ENCODE measurements at places on chromosomes 5 and 9.

DNA sequence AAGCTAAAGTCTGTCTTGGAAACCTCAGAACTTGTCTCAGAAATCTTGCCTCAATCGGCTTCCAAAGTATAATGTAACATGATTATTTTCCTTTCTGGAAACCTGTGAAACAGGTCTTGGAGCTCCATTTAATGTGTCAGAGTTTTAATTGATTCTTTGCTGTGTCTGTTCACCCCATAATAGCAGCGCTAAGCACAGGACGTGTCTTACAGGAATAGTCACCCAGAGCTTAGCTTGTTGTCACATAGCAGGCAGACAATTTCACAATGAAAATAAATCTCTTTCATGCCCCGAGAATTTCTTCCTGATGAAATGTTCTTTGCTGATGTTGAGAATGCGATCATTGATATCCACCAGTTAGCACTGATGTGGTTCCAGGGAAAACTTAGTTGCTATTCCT, 40.2 kb upstream of the PTPN3 start:
- no peak for DNase-seq

- DNase-seq: no peak
Observed at GRCh38 chr5:32276173-32276853, 36.4 kb downstream of the MTMR12 start.

GRCh38 chr5:2013301-2014057, 130.8 kb upstream of the IRX4 start:
- no peak for DNase-seq

GRCh38 chr9:95606489-95607350, 89.9 kb upstream of the PTCH1 start:
- DNase-seq: no peak

- DNase-seq: no peak
Observed at GRCh38 chr9:130992682-130993032, 16.3 kb upstream of the LAMC3 start.

- peak; percentile 50 for DNase-seq
Observed at GRCh38 chr5:159050316-159051143, 49.2 kb downstream of the EBF1 start.

DNA sequence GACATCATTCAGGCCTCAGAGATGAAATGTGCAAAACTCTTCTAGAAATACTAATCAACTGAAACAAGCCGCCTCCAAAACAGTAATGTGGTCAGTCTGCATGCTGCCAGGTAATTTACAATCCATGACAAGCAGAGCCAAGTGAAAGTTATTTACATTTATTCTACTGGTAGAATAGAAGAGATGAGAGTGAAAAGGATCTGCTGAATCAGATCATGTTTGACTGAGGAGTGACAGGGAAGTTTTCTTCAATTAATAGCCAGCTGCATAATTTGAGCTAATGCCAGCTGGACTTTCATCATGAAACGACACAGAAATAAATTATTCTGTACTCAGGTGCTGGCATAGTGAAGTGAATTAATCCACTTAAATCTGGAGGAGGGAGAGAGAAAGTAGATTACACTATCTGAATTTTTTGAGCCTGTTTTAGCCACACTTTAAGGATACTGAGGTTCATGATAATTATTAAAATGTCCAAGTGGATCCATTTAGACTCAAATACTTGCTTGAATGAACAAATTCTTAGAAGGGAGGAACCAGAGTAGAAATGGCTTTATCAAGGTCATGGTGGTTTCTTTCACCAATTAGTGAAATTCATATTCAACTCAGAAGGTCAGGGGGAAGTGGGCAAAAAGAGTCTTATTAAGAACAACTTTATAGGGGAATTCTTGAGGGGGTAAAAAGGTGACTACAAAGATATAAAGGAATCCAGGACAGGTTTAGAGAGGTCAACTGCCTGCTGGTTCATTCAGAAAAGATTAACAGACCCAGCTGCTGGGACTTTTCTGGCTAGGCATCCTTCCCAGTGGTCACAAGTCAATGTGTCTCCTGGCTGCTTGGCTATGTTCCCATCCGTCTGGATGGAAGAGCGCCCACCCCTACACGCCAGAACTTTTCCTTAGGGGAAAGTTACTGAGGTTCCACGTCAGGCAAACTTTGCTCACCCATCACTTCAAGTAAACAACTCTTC, 350.4 kb downstream of the PDE4D start:
- no peak for DNase-seq

- DNase-seq: no peak
Observed at GRCh38 chr5:174325431-174325830, 279.9 kb downstream of the NSG2 start.

DNA sequence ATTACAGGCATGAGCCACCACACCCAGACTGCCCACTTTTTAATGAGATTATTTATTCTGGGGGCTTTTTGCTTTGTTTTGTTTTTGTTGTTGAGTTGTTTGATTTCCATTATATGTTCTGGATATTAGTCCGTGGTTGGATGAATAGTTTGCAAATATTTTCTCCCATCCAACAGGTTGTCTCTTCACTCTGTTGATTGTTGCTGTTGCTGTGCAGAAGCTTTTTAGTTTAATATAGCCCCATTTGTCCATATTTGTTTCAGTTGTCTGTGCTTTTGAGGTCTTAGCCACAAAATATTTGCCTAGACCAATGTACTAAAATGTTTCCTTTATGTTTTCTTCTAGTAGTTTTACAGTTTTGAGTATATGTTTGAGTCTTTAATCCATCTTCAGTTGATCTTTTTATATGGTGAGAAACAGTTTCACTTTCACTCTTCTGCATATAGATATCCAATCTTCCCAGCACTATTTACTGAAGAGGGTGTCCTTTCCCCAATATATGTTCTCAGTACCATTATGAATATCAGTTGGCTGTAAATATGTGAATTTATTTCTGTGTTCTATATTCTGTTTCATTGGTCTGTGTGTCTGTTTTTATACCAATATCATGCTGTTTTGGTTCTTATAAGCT, 30.2 kb upstream of the TBCA start:
- DNase-seq: peak; percentile 13

GRCh38 chr9:135340143-135340655, 139.4 kb upstream of the PPP1R26 start:
- DNase-seq: no peak

DNA sequence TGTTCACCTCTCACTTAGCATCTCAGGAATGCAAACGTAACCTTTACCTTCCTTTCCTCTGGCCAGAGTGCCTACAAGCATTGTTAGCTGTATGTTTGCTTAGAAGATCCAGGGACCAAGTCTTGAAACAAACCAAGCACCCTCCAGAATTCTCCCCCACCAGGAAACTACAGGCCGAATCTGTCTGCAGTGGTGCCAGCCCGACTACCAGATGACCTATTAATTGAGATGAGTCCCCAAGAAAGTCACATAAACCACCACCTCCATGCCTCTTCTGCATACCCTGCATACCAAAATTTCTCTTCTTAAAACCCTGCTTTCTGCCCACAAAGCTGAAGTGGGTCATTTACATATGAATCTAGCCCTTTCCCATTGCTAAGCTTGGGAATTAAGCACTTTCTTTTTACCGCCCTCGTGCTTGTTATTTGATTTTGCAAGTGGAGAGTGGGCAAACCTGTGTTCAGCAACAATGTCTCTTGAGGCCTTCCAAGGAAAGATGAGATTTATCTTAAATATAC, 1239.1 kb downstream of the CDH12 start:
- DNase-seq: no peak

DNA sequence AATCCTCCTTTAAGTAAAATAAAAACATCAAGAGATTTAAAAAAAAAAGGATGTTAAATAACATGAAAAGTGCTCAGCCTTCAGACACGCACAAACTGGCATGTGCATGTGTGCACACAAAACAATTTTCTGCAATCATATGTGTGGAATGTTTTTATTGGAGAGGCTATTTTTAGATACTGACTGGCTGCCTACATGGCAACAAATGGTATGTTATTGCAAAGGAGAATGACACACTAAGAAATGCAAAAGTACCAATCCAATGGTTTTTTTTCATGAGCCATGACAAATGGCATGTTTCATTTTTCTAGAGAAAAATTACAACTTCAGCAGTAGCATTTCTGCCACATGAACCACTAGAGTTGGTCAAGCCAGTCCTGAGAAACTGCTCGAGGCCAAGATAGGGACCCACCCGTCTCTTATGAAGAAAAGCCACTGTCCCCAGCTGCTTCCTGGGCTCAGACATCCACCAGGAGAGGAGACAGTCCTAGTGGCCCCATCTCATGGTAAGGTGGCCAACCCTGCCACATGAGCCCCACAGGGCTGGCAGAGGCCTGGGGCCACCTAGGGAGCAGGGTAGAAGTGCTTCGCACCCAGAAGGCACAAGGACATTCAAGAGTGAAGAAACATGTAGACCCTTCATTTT, 116.4 kb downstream of the MYO10 start:
- peak; percentile 79 for DNase-seq

DNA sequence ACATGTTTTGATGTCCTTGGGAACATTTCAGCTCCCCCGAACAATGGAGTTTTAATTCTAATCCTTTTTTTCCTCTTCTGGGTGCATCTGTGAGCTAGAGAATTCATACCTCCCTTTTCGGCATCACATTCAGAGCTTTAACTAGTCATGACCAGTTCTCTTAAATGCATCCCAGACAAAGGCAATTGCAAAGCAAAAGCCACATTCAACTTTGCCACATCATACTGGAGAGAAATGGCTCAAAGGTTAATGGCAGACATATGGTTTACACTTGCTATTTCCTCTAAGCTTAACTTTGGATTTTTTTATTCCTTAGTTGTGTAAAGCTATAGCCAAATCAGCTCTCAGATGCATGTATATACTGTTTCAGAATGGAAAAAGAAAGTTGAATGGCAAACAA, 153.3 kb downstream of the ESM1 start:
- no peak for DNase-seq

DNA sequence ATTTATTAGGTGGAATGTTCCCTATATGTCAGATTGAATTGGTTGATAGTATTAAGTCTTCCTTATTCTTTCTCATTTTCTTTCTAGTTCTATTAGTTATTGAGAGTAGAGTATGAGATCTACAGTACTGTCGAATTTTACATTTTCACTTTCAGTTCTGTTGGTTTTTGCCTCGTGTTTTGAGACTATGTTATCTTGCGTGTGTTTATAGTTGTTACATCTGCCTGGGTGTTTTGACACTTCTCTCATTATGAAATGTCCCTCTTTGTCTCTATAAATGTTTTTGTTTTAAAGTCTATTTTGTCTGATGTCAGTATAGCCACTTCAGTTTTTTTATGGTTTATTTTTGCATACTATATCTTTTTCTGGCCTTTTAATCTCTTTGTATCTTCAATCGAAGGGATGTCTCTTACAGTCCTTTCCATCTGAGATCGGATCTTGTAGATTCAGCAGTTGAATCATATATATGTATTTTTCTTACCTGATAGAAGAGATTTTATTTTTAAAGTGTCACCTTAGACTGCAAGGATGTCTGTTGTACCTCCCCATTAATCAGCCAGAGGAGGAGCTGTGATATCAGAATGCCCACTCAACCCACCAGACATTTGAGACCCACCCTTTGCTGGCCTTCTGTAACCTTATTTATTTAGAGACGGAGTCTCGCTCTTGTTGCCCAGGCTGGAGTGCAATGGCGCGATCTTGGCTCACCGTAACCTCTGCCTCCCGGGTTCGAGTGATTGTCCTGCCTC, 20.7 kb downstream of the EHMT1 start:
- DNase-seq: peak; percentile 23

GRCh38 chr9:82961504-82962125, 101.3 kb downstream of the RASEF start:
- DNase-seq: peak; percentile 75

DNA sequence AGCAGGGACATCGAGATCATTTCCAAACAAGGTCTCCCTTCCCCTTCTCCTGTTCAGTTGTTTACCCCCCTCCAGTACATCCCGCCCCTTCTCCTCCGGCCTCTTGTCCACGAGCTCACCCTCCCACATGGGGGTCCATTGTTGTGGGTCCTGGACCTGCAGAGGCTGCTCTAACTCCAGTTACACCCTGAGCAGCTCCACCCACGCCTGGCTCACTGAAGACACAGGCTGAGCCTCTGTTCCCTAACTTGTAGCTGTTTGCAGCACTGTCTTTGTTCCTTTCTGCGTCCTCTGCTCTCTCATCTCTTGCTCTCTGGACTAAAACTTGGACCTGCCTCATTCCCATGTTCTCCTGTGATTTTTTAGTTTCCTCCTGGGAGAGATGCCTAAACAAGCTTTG, 377.5 kb downstream of the MED10 start:
- no peak for DNase-seq

- DNase-seq: no peak
Observed at GRCh38 chr9:6218099-6218502, 2.5 kb downstream of the IL33 start.

DNA sequence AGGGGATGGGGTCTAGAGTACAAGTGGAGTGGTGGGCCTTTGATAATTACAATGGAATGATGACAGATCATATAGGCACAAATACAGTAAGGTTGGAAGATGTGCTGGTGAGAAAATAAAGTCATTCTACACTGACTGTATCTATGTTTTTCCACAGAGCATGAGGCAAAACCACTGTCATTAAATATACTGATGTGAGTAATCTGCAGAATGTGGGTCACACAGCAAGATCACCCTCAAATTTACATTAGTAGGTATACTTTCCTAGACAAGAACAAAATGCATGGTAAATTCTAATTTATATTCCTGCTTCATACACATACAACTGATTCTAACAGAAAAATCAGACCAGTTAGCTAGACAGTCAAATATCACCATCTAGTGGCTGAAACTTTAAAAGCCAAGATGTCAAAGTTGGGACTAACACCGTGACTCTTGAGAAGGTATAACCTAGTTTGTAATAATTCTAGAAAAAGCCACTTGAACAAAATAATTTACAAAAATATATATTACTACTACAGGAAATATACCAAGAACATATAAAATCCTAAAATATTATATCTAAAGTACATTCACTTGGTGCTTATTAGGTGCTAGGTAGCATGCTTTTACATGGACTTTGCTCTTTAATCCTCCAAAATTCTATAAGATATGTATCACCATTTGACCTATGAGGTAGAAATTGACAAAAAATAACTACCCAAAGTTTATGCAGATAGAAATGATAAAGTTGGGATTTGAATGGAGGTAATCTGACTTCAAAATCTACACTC, 19.5 kb downstream of the TTC33 start:
- DNase-seq: peak; percentile 67

DNA sequence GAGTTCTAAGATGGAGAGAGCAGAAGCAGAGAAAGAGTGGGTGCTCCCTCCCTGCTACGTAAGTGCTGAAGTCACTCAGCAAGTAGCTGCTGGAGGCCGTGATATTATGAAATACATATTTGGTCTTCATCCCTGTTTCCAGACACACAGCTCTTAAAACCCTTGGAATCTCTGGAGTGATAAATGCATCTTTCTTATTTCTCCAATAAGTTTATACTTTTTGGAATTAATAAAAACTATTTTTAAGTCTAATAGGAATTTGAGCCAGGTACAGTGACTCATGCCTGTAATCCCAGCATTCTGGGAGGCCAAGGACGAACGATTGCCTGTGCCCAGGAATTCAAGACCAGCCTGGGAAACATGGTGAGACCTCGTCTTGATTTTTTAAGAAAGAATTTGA, 60.6 kb downstream of the AUH start:
- DNase-seq: no peak

- DNase-seq: no peak
Observed at GRCh38 chr9:134532084-134532483, 109.5 kb upstream of the COL5A1 start.

GRCh38 chr9:78525986-78526560, 229.1 kb downstream of the PSAT1 start:
- no peak for DNase-seq

Measured in EL (cell line).